Astrocyte (in vitro differentiated cells and primary cell): ENCODE measurements at places on chromosomes 11 and 22. TPM values are rescaled to one million over a fixed set of nuclear protein-coding genes. Genes with fewer than 3 reads are reported as not detected.

The MAFF gene
- 12.0 and 18.2 TPM in 2 replicates for total RNA-seq

The SOX10 gene
- total RNA-seq: 0.10 and 0.34 TPM in 2 replicates

GRCh38 chr22:45526281-45526680 lies 23.6 kb downstream of the FBLN1 start:
- H3K4me3 ChIP-seq: no peak overlapping the region
- H3K27ac ChIP-seq: no peak overlapping the region
- H3K36me3 ChIP-seq: peaks cover 5% of the 10 kb centered on the region
- DNase-seq: no peak

DNA sequence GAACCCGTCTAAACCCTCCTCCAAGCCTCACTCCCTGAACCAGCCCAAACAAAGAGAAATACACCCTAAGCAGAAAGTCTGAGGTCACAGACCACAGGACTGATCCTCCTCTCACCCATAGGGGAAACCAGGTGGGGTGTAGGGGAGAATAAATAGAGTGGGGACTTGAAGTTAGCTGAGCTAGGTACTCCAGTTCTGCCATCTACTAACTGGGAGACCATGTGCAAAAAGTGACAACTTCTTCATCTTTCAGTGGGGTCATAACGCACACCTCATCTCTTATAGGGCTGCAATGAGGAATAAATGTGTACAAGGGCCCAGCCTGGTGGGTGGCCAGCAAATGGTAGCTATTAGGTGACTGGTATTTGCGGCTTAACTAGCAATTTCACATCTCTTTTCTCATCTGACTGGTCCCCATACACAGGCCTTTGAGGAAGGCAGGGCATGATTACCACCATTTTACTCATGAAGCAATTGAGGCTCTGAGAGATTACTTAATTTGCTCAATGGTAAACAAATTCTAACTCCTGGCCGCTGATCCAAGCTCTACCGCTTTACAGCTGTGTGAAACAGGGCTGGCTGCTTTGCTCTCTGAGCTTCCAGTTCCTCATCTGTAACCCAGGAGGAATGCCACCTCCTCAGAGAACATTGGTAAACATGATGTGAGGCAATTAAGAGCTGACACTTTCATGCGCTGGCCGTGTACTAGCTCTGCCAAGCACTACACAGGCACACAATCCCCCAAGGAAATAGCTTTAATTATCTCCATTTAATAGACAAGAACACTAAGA lies 16.6 kb downstream of the TBC1D10A start:
- no peaks in the 10 kb centered on the region for H3K27me3 ChIP-seq
- DNase-seq: peak; percentile 57
- H3K36me3 ChIP-seq: no peaks in the 10 kb centered on the region
- no peak overlapping the region for H3K27ac ChIP-seq
- peaks cover 49% of the 10 kb centered on the region for H3K4me1 ChIP-seq

- peaks cover 56% of the 10 kb centered on the region for H3K27me3 ChIP-seq
- no peak for DNase-seq
- peak overlapping the region; percentile 63 for H3K4me3 ChIP-seq
- no peaks in the 10 kb centered on the region for H3K36me3 ChIP-seq
- no peak overlapping the region for H3K27ac ChIP-seq
- peaks cover 5% of the 10 kb centered on the region for H3K4me1 ChIP-seq
Measured at GRCh38 chr11:117875382-117876058, 938 bp downstream of the FXYD6 start.
